AG08395 (cell line): ENCODE measurements at places on chromosomes 13 and 19.

DNA sequence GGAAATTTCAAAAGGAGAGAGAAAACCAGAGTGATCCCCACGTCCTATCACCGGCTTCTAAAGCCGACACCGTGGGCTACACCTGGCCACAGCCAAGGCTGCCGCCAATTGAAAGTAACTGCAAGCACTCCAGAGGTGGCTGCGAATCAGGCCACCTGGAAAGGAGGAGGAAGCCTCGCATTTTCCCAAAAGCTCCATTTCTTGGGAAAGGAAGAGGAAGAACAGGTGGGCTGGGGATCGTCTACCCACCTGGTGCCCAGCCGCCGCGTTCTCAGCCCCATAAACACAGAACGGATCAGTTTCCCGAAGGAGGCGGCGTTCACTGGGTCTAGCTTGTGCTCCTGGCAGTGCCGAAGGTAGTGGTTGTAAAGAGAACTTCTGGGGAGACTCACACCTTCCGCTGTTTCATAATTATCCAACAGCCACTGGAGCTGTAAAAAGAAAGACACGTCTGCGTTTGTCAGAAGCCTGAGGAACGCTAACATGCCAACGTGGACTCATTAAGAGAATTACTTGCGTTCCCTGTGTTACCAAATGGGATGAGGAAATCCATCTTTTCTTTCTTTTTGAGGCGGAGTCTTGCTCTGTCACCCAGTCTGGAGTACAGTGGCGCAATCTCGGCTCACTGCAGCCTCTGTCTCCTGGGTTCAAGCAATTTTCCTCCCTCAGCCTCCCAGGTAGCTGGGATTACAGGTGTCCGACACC lies 38.1 kb upstream of the RANBP3 start:
- DNase-seq: no peak

GRCh38 chr13:101686003-101686402 lies 233.5 kb downstream of the ITGBL1 start:
- DNase-seq: no peak

DNA sequence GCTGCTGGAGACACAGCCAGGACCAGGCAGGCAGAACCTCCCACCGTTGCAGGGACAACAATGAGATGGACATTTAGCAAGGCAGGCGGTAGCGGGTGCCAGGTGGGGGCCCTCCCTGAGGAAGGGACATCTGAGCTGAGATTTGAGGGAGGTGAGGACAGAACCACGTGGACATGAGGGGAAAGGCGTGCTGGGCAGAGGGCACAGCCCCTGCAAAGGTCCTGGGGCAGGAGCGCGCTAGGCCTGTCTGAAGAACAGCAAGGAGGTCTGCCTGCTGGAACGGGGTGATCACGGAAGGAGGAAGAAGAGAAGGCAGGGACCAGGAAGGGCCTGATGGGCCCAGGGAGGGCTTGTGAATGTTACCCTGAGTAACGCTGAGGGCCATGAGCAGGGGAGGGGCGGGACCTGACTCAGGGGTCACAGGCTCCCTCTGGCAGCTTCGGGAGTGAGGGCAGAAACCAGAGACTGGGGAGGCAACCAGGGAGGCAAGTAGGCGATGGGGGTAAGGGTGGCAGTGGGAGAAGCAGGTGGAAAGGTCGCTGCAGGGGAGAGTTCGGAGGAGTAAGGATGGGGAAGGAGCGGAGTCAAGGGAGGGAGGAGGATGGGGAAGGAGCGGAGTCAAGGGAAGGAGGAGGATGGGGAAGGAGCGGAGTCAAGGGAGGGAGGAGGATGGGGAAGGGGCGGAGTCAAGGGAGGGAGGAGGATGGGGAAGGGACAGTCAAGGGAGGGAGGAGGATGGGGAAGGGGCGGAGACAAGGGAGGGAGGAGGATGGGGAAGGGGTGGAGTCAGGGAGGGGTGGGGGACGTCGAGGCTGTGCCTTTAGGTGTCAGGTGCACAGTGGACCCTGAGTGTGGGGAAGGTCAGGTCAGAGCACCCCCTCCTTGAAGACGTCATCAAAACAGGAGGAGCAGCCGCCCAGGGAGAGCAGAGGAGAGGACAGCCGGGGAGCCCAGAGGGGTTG lies 15.7 kb upstream of the B3GNT3 start:
- DNase-seq: peak; percentile 40

GRCh38 chr13:69683921-69684686 lies 423.5 kb upstream of the ATXN8OS start:
- DNase-seq: no peak

DNA sequence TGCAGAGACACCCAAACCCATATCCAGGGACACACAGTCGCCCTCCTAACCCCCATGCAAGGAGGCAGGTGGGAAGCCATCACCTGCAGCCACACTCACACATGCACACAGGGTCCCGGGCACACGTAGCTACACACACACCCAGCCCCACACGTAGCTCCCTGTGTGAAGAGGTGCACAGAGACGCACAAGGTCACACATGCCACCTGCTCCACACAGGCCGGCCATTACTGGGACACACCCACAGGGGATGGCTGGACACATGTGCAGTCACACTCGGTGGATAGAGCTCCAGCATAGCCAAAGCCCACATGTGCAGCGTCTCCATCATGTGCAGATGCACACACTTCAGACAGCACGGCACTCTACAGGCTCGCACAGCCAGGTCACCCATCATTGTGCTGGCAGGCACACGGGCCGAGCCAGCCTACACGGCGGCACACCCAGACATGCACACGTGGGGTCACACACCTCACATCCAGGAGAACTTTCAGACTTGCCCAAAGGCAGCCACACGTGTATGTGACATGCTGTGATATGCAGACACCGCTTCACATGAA lies 1.1 kb downstream of the ZNF835 start:
- no peak for DNase-seq

DNA sequence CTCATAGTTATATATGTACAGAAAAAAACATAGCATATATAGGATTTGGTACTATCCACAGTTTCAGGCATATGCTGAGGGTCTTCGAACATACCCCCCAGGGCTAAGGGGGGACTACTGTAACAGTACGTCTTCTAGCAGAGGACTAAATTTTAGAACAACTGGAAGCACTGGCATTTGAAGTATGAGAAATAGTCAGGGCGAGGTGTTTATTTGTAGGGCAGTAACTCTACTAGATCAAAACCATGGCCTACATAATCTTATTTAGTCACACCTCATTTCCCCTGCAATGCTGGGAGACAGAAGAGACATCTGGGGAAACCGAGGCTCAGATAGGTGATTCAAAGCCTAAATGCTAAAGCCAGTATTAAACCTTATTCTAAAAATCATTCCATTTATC lies 245.6 kb downstream of the DCT start:
- no peak for DNase-seq

GRCh38 chr13:73335210-73335609 lies 276.4 kb downstream of the KLF5 start:
- no peak for DNase-seq

DNA sequence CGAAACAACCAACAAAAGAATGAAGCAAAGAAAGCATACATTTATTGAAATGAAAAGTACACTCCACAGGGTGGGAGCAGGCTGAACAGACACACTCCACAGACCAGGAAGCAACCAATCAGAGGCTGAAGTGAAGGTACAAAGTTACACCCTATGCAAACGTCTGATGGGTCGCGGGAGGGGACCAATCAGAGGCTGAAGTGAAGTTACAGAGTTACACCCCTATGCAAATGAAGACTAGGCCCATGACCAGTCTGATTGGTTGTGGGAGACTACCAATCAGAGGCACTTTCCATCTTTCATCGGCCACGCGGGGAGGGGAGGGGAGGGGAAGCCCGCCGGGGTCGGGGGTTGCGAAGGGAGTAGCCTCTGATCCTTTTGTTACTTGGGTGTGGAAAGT lies 12.4 kb upstream of the FBL start:
- no peak for DNase-seq
